Endothelial cell of umbilical vein (primary cell): ENCODE measurements at places on chromosomes 2 and 18. TPM values are rescaled to one million over a fixed set of nuclear protein-coding genes. Genes with fewer than 3 reads are reported as not detected.

- H3K4me3 ChIP-seq, result no peak overlapping the region
- no peaks in the 10 kb centered on the region for H3K36me3 ChIP-seq
- no peaks in the 10 kb centered on the region for H3K27me3 ChIP-seq
- H3K4me1 ChIP-seq, result no peaks in the 10 kb centered on the region
- DNase-seq, result no peak
- H3K27ac ChIP-seq, result no peak overlapping the region
Observed at GRCh38 chr18:35526495-35527059, 28.8 kb upstream of the INO80C start.

ZAP70 gene
- total RNA-seq, result not detected in 2 replicates

- no peak overlapping the region for H3K4me3 ChIP-seq
- DNase-seq, result peak; percentile 41
- peaks cover 2% of the 10 kb centered on the region for H3K27me3 ChIP-seq
- H3K27ac ChIP-seq, result no peak overlapping the region
- H3K4me1 ChIP-seq, result no peaks in the 10 kb centered on the region
Observed at GRCh38 chr18:45621061-45621511, 5.8 kb downstream of the SLC14A2 start.

GRB14 gene
- total RNA-seq, result 2.7 and 10.3 TPM in 2 replicates

- H3K27ac ChIP-seq, result no peak overlapping the region
- H3K4me1 ChIP-seq, result no peaks in the 10 kb centered on the region
- DNase-seq, result peak; percentile 25
- peaks cover 11% of the 10 kb centered on the region for H3K27me3 ChIP-seq
- H3K36me3 ChIP-seq, result no peaks in the 10 kb centered on the region
- no peak overlapping the region for H3K4me3 ChIP-seq
Observed at GRCh38 chr2:170396799-170397459, 219.0 kb downstream of the MYO3B start.

GRCh38 chr18:57802213-57803102, 657 bp downstream of the ATP8B1 start:
- DNase-seq, result no peak
- no peaks in the 10 kb centered on the region for H3K27me3 ChIP-seq
- peak overlapping the region; percentile 63 for H3K27ac ChIP-seq
- H3K36me3 ChIP-seq, result no peaks in the 10 kb centered on the region

ANTXR1 gene
- 10.7 and 17.3 TPM in 2 replicates for total RNA-seq

GRCh38 chr2:215450188-215451011, 14.5 kb upstream of the FN1 start:
- H3K27me3 ChIP-seq, result no peaks in the 10 kb centered on the region
- H3K36me3 ChIP-seq, result no peaks in the 10 kb centered on the region
- no peak overlapping the region for H3K27ac ChIP-seq
- DNase-seq, result no peak

DPYSL5 gene
- not detected in 2 replicates for total RNA-seq

- H3K27me3 ChIP-seq, result no peaks in the 10 kb centered on the region
- no peaks in the 10 kb centered on the region for H3K36me3 ChIP-seq
- H3K4me1 ChIP-seq, result no peaks in the 10 kb centered on the region
- no peak overlapping the region for H3K27ac ChIP-seq
Observed at GRCh38 chr2:29940706-29941105, 19.3 kb upstream of the ALK start.

GRCh38 chr2:20350753-20351554, at the start of gene PUM2:
TSS of gene PUM2 (minus strand) at chr2:20350844. CDS start at chr2:20327360, 23,484 bp downstream.
- no peaks in the 10 kb centered on the region for H3K27me3 ChIP-seq
- H3K36me3 ChIP-seq, result no peaks in the 10 kb centered on the region
- peak within 1 kb of the TSS; percentile 100 for H3K4me3 ChIP-seq
- H3K27ac ChIP-seq, result peak within 1 kb of the TSS; percentile 88

DNA sequence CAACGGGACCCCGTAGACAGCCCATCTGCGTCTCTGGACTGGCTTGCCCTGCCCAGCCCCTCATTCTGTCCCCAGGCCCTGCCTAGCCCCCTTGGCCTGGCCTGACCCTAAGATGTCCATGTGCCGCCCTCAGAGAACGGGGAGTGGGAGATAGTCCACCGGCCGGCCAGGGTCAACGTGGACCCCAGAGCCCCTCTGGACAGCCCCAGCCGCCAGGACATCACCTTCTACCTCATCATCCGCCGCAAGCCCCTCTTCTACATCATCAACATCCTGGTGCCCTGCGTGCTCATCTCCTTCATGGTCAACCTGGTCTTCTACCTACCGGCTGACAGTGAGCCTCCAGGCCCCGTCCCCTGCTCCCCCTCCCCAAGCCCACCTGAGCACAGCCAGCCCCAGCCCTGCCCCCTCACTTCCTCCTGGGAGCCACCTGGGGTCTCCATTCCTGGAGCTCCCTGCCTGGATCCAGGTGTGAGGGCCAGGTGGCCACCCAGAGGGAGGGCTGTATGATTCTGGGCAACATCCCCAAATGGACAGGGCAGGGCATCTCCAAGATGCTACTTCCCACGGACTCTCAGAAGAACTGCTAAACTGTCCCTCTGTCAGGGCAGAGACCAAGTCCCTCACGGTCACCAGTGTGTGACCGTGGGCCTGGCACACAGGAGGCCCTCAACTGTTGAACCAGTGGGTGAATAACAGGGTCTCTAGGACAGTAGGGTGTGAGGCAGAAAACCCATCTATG, 4.0 kb downstream of the CHRND start:
- H3K4me1 ChIP-seq, result no peaks in the 10 kb centered on the region
- no peaks in the 10 kb centered on the region for H3K27me3 ChIP-seq
- no peak for DNase-seq
- no peaks in the 10 kb centered on the region for H3K36me3 ChIP-seq
- H3K27ac ChIP-seq, result no peak overlapping the region

DNA sequence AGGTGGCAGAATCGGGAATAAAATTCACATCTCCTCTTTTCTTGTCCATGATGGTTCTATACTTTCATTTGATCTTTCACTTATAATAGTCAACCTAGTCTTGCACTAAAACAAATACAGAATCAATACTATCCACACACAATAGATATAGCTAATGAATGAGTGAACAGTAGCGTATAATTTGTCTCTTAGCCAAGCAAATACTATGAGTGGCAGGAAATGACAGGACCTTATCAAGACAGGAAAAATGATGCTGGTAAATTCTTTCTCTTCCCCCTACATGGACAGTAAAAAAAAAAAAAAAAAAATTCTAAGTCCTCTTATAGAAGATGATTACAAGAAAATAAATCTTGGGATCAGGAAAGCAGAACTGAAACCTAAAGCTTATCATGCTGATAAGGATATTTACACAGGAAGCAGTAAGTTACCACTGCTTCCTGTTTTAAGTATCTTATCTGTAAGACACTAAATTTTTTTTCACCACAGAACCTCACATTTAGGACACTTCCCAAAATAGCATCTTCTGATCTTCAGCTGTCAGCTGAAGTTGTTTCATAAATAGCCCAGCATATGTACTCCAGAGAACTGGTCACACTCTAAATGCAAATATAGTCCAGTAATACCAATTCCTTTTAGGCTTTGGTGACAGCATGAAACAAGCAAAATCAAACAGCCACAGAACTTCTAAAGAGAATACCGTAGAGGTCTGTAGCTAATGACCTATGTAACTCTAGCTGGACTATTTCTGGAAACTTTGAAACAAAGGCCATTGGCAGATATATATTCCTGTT, 27.0 kb downstream of the IRS1 start:
- no peaks in the 10 kb centered on the region for H3K36me3 ChIP-seq
- peak; percentile 13 for DNase-seq
- H3K27ac ChIP-seq, result no peak overlapping the region
- no peaks in the 10 kb centered on the region for H3K27me3 ChIP-seq
- no peak overlapping the region for H3K4me3 ChIP-seq

DNA sequence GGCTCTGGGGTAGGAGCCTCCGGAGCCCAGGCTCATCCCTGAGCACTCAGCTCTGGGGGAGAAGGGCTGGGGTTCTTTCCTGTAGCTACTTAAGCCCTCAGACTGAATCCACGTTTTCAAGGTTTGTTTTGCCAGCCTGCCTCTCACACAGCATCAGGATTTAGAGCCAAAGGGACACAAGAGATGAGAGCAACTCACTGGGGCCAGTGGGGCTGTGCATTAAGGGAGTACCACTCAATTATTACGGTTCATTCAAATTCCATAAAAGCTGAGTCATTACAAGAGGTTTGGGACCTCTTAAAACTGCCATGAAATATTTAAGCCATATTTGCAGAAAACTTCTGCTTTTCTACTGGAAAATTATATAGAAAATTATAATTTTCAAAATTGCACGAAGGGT, 17.1 kb upstream of the SNED1 start:
- H3K4me1 ChIP-seq, result no peaks in the 10 kb centered on the region
- H3K36me3 ChIP-seq, result no peaks in the 10 kb centered on the region
- no peak overlapping the region for H3K4me3 ChIP-seq
- DNase-seq, result no peak
- H3K27me3 ChIP-seq, result peaks cover 7% of the 10 kb centered on the region

GRCh38 chr2:239811111-239811781, 213.9 kb downstream of the NDUFA10 start:
- DNase-seq, result no peak
- no peaks in the 10 kb centered on the region for H3K36me3 ChIP-seq
- no peak overlapping the region for H3K4me3 ChIP-seq
- no peak overlapping the region for H3K27ac ChIP-seq
- H3K27me3 ChIP-seq, result no peaks in the 10 kb centered on the region

SLC38A11 gene
- not detected in 2 replicates for total RNA-seq

- peaks cover 10% of the 10 kb centered on the region for H3K27me3 ChIP-seq
- no peak overlapping the region for H3K27ac ChIP-seq
- no peaks in the 10 kb centered on the region for H3K36me3 ChIP-seq
Observed at GRCh38 chr2:120927265-120927628, 191.6 kb downstream of the GLI2 start.

REG3G gene
- total RNA-seq, result not detected in 2 replicates

GRCh38 chr2:12728221-12728777, 11.6 kb downstream of the TRIB2 start:
- no peaks in the 10 kb centered on the region for H3K4me1 ChIP-seq
- H3K27ac ChIP-seq, result no peak overlapping the region
- no peak for DNase-seq
- H3K27me3 ChIP-seq, result no peaks in the 10 kb centered on the region
- peaks cover 26% of the 10 kb centered on the region for H3K36me3 ChIP-seq

GRCh38 chr2:229882583-229882982, 39.2 kb downstream of the TRIP12 start:
- H3K36me3 ChIP-seq, result peaks cover 5% of the 10 kb centered on the region
- H3K27me3 ChIP-seq, result no peaks in the 10 kb centered on the region
- no peak overlapping the region for H3K27ac ChIP-seq
- H3K4me3 ChIP-seq, result no peak overlapping the region
- no peak for DNase-seq

DNA sequence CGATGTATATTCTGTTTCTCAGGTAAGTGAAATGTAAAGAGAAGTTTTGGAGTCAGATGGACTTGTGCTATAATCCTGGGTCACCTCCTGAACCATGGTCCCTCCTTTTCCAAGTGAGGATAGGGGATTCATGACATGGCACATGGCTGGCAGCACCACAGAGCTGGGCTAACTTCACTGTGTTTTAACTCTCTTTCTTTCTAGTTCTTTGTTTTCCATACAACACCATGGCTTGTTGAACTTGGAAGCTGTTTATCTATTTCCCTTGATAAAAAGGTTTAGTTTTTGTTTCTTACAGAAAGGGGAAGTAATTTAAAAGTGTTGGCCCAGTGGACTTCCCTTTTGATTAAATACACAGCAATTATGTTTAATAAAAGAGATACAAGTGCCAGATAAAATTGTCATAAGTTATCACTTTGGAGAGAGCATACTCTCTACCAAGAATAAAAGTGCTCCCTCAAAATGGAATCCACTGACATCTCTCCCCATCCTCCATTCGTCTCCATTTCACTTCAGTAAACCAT, 90.4 kb downstream of the PLCL1 start:
- peaks cover 11% of the 10 kb centered on the region for H3K4me1 ChIP-seq
- H3K4me3 ChIP-seq, result no peak overlapping the region
- H3K27ac ChIP-seq, result no peak overlapping the region
- H3K27me3 ChIP-seq, result peaks cover 3% of the 10 kb centered on the region
- peak; percentile 65 for DNase-seq

DNA sequence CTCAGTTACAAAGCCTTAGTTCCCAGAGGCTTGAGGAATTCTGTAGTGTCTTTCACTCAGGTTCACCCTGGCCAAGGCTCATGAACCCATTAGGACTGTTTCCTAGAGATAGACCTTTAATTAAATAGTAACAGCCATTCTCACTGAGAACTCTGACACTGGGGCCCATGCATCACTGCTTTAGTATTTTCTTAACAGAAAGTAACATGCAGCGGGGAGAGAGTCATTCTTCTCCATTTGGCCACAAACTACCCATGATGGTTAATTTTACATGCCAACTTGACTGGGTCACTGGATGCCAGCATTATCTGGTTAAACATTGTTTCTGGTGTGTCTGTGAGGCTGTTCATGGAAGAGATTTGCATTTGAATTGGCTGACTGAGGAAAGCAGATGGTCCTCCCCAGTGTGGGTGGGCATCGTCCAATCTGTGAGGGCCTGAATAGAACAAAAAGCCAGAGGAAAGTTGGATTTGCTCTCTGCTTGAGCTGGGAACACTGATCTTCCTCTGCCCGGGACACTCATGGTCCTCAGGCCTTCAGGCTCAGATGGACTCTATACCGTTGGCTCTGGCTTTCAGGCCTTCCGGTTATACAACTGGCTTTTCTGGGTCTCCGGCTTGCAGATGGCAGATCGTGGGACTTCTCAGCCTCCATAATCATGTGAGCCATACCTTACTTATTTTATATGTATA, 5.6 kb upstream of the CPLX4 start:
- H3K27ac ChIP-seq, result no peak overlapping the region
- no peaks in the 10 kb centered on the region for H3K4me1 ChIP-seq
- H3K36me3 ChIP-seq, result peaks cover 4% of the 10 kb centered on the region
- no peak for DNase-seq

MAP3K20 gene
- 31.5 and 32.0 TPM in 2 replicates for total RNA-seq

- no peak for DNase-seq
- H3K27me3 ChIP-seq, result no peaks in the 10 kb centered on the region
- H3K4me3 ChIP-seq, result no peak overlapping the region
- H3K4me1 ChIP-seq, result no peaks in the 10 kb centered on the region
- H3K27ac ChIP-seq, result no peak overlapping the region
- no peaks in the 10 kb centered on the region for H3K36me3 ChIP-seq
Observed at GRCh38 chr2:24544456-24545115, 53.5 kb downstream of the NCOA1 start.

DNA sequence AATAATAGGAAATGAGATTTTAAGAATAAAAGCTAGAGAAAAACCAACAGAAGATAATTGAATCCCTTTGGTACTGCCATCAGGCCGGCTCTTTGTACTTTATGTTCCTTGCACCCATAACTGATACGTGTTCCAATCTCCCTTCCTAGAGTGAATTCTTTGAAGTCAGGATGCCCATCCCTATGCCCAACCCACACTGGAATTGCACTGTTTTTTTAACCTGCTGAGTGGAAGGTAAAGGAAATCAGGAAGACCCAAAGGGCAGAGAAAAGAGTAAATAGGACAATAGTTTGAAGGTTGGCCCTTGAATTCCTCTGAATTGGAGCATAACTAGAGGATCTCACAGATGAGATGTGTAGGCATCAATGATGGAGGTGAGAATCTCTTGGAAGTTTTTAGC, 4.4 kb upstream of the ATG16L1 start:
- no peak overlapping the region for H3K4me3 ChIP-seq
- no peaks in the 10 kb centered on the region for H3K27me3 ChIP-seq
- no peaks in the 10 kb centered on the region for H3K36me3 ChIP-seq
- H3K27ac ChIP-seq, result peak overlapping the region; percentile 41
